ENCODE measurements at places on chromosomes 2 and 18.
A peak's percentile ranks its signal among the peaks of the same experiment; 100 is the strongest.

- DNase-seq = peak; percentile 65
These were observed 14.5 kb downstream of the IL1R2 start for GRCh38 chr2:102005989-102006885.

DNA sequence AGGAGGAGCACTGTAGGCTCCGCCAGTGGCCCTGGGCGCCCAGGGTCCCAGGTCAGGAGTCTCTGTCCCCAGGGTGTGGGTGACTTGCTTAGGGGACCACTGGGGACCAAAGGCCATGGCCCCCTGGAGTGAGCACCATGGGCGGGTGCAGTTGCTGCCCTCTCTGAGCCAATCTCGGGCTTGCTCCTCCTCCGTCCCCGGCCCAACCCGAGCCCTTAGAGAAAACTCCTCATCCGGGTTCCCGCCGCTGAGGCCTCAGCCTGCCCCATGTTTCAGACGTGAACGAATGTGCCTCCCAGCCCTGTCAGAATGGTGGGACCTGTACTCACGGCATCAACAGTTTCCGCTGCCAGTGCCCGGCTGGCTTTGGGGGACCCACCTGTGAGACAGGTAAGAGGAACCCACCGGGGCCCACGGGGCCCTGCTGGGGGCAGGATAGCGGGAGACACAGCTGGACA is 38.6 kb downstream of the SNED1 start:
- no peak for DNase-seq

DNA sequence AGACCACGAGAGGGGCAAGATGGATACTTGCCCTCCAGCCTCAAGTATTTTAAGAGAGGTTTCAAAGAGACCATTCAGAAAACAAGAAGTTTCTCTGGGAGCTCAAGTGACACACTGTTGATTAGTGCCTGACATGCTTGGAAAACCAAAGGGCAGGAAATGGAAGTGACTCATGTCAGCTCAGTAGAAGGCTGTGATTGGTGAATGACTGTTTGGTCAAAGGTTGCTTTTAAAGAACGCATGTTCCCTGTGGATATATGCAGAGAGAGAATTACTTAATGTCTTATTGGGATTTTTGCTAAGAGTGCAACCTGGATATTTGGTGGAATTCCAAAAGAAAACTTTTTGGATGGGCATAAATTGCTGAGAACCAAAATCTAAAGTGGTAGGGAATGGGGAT is 549.9 kb downstream of the XIRP2 start:
- no peak for DNase-seq

DNA sequence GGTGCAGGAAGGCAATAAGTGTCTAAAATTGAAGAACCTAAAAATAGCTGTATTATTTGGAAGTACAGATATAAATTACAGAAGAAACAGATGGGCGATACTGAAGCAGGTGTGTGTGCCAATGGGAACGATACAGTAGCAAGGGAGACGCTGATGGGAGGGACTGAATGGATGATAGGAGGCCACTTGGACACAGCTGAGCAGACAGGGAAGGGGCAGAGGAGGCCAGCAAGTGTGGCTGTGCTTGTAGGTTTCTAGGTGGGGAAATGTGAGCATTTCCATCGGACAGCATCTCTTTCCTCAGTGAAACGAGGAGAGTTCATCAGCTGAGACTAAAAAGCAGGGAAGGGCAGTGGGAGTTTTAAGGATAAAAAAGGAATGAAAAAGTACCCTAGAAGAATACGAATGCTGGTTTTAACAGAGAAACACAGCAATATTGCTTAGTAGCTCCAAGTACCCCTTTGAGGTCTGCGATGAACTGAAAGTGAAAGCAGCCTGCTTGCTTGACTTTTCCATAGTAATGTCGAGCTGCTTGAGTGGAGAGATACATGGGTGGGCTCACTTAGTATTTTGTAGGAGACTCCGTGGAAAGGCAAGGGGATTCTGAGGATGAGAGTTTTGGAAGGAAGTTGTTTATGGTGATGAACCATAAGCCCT is 91.7 kb upstream of the EPC2 start:
- DNase-seq = no peak

- no peak for DNase-seq
These were observed 84.2 kb downstream of the NCKAP5 start for GRCh38 chr2:133484106-133484505.

- DNase-seq = peak; percentile 59
These were observed 280 bp upstream of the CYP1B1 start for GRCh38 chr2:38076152-38076709.

GRCh38 chr18:55997151-55997561 is 409.2 kb upstream of the TCF4 start:
- no peak for DNase-seq

DNA sequence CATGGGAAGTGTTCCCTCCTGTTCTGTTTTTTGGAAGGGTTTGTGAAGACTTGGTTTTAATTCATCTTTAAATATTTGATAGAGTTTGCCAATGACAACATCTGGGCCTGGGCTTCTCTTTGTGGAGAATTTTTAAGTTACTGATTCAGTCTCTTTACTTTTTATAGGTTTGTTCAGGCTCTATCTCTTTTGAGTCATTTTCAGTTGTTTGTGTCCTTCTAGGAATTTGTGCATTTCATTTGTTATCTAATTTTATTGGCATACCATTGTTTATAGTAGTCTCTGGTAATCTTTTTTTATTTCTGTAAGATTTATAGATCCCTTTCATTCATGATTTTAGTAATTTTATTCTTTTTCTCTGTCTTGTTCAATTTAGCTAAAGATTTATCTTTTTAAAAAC is 14.6 kb downstream of the SCLY start:
- DNase-seq = no peak

- DNase-seq = no peak
These were observed 1748.4 kb upstream of the CELF4 start for GRCh38 chr18:39313992-39314391.

- DNase-seq = no peak
These were observed 736.3 kb upstream of the ACVR2A start for GRCh38 chr2:147108548-147108947.

DNA sequence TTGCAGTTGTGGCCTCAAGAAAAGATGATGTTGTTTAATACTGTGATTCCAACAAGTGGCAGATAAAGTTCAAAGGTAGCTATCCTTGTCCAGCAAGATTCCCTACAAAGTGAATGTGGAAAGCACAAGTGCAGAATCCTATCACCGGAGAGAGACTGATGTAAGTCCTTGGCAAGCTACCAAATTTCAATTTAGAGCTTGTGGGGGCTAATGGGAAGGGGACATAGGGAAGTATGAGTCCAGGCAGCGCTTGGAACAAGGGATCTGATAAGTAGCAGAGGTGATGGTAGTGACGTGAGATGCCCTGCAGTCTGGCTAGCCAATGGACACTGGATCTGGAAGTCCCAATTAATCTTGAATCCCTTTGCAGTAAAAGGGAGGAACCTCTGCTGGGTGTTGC is 165.2 kb upstream of the DTNA start:
- DNase-seq = no peak

DNA sequence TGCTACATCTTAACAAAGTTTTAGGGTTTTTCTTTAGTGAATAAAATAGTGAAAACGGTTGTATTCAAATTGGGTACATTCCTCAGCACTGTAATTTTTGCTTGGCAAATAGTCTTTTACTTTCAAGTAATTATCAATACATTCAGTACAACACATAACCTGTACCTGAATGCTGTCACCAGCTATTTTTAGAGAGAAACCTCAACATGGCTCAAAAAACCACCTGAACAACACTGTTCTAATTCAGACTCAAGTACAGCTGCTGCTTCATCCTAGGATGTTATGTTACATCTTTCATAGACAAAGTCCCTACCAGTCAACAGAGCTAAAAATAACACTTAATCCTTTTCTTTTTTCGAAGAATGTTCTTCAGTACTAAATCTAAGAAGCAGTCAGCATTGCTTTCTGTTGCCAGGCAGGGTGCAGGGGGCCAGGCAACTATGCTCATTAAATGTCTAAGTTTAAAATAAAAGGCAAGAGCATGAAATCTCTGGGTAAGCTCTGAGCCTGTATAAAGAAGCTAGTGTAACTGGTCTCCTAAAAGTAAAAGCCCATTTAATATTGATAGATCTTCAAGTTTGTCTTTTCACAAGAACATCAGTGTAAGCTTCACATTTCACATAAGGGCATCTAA is 20.5 kb downstream of the PDIA6 start:
- DNase-seq = no peak
